ENCODE measurements at places on chromosomes 6 and 20.

DNA sequence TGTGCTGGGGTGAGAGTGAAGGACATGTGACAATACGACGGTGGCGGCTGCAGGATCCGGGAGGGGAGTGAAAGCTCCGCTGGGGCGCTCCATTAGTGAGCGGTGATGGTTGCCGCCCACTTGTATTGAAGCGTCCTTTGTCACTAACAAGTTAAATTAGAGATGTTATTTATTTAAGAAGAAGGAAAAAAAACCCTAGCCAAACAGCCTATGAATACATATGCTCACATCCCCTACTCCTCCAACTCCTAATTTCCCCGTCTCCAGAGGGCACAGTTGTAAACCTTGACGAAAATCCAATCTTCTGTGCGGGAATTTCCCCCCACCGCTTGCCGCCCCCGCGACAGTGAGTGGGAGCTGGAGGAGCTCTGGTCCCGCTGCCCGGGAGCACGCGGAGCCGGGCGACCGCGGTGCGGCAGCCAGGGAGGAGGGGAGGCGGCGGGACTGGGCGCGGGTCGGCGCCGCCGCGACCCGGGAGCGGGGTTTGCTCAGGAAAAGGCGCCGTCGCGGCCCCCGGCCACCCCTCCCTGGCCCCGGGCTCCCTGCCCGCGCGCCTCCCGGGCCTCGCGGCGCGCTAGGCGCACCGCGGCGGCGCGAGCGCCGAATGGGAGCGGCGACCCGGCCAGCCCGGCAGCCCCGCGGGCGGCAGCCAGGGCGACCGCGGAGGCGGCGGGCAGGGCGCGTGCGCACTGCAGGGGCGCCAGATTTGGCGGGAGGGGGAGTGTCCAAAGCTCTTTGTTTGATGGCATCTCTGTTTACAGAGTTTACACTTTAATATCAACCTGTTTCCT is at the start of gene MYB:
Gene MYB (plus strand): TSS at position 767 of the 791 bp plus-strand sequence. CDS start 206 bp downstream, outside the sequence.
- peak; percentile 89 for DNase-seq

DNA sequence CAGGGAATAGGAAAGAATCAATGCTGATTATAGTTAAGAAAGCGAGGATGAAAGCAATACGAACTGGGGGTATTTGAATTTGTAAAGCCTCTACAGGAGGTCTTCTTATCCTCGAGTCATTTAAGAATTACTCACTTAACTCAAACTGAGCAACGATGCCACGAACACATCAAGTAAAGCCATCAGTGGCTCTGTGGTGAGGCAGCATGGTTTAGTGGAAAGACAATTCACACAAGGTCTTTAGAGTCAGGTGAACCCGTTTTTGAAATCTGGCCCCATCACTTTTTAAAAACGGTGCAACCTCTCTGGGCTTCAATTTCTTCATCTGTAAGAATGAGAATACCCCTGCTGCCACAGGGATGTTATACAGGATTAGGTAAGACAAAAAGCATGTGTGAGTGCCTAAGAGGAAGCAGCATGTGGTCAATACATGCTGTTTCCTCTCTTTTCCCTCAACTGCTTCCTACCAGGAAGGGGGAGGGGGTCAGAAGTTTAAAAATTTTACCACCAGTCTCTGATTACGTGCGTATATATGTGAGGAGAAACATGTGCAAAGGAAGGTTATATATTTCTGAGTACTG is 162.0 kb downstream of the BTBD9 start:
- DNase-seq = peak; percentile 10

GRCh38 chr6:89073840-89074239 is 6.7 kb upstream of the PNRC1 start:
- no peak for DNase-seq

DNA sequence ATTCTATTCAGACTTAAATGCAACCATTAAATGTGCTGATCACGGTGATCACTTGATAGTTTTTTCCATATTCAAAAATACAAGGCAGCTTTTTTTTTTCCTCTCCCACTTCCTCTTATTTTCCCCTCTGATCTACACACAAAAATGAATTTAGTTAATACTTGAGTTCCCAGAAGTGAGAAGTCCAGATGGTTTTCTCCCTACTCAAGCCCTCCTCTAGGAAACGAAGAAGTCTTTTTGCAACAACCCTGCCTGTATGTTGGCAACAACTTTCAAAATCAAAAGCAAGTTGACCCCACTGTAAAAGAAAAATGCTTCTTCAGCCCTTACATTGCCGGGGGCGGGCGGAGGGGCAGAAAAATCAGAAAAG is 24.3 kb downstream of the ARHGAP18 start:
- no peak for DNase-seq

DNA sequence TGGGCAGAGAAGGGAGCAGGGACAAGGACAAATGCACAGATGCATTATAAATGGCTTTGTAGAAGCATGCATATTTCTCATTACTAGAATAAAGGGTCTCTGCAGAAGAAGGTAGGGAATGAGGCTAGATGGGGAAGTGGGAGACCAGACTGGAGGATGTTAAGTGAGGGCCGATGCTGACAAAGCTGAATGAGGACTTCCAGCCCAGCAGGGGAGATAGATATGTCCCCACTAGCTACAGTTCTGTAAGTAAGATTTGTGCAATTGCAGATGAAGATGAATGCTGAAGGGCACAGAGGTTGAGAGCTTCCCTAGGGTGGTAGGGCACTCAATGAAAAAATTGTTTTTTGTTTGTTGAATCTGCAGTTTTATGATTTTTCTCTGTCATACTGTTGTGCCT is 16.9 kb downstream of the ADGRG6 start:
- DNase-seq = no peak

DNA sequence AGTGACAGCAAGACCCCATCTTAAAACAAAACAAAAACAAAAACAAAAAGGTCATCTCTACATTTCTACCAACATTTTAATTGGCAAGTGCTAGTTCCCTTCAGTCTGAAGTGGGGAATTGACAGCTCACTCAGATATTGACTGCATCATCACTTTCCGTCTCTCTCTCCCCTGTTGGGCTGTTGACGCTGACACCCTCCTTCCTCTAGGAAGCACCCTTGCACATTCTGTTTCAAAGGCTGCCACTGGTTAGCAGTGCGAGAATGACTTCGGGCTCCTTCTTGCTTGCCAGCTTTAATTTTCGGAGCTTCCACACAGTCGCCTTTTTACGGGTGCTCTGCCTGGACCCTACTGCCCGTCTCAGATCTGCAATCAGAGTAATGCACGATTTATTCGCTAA is 96.6 kb upstream of the INSM1 start:
- DNase-seq = no peak

- DNase-seq = peak; percentile 12
Observed at GRCh38 chr6:114342826-114343781, at the start of gene HS3ST5. Gene HS3ST5, minus strand, starts transcription at chr6:114343023. Its CDS starts 280,178 bp downstream, at chr6:114062845.

DNA sequence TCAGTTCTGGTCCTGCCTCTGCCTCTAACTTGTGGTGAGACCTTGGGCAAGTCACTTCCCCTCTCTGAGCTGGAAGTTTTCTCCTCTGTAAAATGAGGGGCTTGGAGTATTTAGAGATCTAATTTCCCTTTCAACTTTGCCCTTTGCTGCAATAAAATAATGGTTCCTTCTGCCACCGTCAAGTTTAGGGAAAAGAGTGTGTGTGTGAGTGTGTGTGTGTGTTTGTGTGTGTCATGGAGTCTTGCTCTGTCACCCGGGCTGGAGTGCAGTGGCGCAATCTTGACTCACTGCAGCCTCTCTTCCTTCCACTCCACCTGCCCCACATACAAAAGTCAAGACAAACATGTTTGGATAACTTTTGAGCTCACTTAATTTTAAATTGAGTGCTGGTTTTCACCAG is 39.2 kb upstream of the PIM1 start:
- peak; percentile 17 for DNase-seq

DNA sequence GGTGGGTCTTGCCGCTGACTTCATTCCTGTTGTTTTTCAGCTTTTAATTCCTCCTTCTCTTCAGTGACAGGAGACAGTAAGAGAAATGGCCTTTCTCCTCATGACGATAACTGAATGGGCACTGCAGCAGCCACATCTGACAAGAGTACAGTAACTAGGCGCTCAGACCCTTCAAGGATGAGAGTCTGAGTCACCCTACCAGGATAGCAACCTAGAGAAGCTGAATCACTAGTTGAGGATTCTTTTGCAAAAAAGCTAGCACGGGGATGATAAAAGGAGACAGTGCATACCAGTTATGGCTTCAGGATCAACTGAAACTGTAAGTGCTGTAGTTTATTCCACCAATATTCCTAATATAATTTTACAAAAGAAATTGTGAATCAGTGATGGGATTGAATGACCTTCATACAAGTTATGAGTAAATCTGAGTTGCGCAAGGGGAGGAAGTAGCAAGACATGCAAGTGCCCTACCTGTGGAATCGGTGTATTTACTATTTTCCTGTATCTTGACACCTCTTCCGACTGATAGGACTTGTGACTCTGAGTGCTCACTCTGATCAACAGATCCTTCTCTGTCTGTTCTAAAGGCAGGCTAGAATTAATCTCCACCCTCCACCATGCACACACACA is 161.8 kb upstream of the GRIK2 start:
- no peak for DNase-seq

DNA sequence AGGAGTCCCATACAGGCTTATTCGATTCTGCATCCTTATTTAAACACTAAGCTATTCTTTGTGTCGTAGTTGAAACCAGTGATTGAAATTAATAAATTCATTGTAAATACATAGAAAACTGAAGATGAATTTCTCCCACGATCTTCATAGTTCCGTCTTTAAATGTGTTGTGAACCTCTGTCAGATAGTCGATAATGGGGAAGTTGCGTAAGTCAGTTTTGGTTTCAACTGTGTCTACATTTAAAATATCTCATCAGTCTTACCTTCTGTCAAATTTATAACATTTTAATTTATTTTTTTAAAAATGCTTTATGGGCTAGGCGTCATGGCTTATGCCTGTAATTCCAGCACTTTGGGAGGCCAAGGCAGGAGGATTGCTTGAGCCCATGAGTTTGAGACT is 12.7 kb downstream of the STX11 start:
- no peak for DNase-seq
